Nephron progenitor cell (in vitro differentiated cells): ENCODE measurements at places on chromosomes 16 and 17.

GRCh38 chr17:83200231-83200699, 120.9 kb downstream of the METRNL start:
- DNase-seq, result no peak

DNA sequence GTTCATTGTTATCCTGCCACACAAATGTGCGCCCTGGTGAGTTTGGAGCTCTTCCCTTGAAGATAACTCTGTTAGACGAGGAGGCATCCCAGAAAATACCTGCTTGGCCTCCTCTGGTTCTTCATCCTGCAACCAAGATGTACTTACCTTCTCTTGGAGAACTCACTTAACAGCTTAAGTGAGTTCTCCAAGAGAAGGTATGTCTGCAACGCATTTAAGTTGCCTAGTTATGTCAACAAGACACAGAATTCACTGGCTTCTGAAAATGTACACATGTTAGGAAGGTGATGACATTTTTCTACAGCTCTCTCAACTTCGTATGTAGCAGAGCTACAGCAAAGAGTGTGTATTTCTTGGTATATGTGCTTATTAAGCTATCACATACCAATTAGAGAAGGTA, 78.6 kb upstream of the NOG start:
- DNase-seq, result no peak

- no peak for DNase-seq
Observed at GRCh38 chr16:57998992-57999365, 1.5 kb downstream of the ZNF319 start.

DNA sequence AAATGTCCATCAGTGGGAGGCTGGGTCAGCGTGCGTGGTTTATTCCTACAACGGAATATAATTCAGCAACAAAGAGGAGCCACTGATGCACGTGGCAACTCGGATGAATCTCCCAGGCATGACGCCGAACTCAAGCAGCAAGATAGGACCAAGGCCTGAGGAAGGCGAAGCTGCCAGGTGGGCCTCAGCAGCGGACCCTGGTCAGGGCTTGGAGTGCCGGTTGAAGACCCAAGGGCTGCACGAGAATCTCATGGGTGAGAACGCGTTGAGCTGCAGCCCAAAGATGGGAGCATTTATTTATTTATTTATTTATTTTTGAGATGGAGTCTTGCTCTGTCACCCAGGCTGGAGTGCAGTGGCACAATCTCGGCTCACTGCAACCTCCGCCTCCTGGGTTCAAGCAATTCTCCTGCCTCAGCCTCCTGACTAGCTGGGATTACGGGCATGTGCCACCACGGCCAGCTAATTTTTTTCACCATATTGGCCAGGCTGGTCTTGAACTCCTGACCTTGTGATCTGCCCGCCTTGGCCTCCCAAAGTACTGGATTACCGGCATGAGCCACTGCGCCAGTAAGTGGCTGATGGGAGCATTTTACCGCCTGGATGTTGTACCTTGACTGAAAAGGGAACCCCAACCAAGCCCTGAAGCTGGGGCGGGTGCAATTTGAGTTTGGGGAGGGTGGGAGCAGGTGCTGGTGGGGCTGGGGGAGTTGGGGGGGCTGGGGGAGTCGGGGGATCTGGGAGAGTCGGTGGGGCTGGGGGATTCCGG, 18.1 kb upstream of the BAHCC1 start:
- no peak for DNase-seq

- no peak for DNase-seq
Observed at GRCh38 chr17:12637015-12637414, 28.7 kb upstream of the MYOCD start.

DNA sequence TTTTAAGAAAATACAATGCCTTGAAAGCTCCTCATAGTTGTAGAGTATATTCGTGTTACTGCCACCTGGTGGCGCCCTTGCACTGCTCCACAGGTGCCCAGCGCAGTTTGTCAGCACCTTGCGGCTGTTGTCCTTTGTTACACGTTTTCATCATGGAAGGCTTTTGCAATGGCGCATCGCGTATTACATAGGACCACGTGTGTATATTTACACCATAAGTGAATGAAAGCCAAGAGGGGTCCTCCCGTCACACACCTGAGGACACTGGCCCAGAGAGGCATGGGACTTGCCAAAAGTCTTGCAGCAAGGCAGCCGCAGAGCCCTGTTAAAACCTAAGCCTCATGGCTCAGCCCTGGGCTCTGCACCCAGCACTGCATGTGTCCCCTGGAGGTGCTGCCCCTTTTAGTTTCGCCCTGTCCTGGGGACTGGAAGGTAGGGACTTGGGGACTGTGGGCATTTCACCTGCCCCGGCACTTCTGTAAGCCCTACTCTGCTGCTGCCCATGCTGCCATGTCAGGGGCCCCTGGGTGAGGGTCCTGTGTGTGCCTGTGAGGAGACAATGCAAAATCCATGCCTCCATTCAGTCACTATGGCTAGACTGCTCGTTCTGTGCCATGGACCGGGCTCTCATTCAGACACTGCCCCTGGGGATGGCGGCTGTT, 24.3 kb downstream of the POLR3E start:
- peak; percentile 70 for DNase-seq
